ENCODE measurements at places on chromosomes 13 and 19.

GRCh38 chr19:18415178-18415867 is 3.9 kb upstream of the SSBP4 start:
- peak; percentile 85 for DNase-seq

GRCh38 chr19:45279587-45280192 is 28.6 kb downstream of the MARK4 start:
- no peak for DNase-seq

GRCh38 chr13:70380809-70381208 is 272.6 kb upstream of the KLHL1 start:
- no peak for DNase-seq

DNA sequence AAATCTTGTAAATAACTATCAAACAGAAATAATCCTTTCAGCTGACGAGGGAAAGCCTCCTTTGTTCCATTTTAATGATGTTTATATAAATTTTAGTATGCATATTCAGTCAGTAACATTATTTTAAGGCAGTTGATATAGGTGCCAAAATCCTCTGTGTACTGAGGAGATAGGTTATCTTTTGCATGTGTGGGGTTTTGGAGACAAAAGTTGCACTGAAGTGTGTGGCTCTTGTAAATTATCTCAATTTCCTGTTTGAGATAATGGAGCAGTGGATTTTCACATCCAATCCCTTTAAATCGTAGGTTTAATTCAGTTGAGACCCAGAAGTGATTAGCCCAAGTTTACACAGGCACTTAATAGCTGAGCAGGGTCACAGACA is 106.6 kb downstream of the RGCC start:
- peak; percentile 16 for DNase-seq

DNA sequence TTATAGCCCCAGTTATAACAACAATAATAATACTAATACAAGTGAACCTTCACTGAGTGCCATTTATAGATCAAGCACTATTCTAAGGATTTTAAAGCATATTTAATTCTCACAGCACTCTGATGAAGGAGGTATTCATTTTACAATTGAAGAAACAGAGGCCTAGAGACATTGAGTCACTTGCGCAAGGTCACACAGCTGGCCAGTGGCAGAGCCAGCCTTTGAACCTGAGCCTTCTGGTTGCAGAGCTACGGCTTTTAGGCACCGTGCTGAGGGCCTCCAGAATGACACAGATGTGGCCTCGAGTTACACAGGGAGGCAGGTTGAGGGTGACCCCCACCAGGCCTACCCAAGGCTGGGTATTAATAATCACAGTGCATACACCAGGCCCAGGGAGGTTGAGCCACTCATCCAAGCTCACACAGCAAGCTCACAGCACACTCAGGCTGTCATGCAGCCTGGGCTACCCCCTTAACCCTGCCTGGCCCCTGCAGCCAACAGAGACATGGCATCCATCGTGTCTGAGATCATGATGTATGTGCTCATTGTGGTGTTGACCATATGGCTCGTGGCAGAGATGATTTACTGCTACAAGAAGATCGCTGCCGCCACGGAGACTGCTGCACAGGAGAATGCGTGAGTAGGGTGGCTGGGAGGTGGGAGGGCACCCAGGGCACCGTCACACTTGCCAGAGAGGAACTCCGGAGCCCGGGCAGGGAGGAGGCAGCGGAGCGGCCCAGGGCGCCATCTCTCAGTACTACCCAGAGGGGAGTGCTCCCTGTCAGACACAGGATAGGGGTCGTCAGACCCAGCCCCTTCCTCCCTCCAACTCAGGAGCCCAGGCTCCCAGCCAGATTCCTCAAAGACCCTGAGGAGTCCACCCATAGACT is 2.7 kb upstream of the HPN start:
- DNase-seq: no peak

GRCh38 chr13:102190930-102191329 is 210.9 kb downstream of the FGF14 start:
- DNase-seq: no peak

DNA sequence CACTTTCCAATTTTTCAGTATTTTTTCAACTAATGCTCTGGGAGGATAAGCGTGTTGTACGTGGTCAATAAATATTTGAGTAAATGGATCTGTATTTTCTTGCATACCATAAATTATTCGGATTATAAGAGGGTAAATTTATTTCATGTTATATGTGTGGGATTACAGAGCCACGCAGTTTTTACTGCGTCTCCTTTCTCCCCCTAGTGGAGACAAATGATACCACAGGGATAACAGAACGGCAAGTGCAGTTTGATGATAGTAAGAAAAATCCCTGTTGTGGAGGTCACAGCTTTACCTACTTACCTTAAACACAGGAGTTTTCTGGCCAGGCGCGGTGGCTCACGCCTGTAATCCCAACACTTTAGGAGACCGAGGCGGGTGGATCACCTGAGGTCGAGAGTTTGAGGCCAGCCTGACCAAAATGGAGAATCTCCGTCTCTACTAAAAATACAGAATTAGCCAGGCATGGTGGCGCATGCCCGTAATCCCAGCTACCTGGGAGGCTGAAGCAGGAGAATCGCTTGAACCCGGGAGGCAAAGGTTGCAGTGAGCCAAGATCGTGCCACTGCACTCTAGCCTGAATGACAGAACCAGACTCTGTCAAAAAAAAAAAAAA is 16.8 kb downstream of the MBD3L2B start:
- no peak for DNase-seq

GRCh38 chr13:47853236-47853635 is 147.8 kb downstream of the SUCLA2 start:
- peak; percentile 88 for DNase-seq

GRCh38 chr13:53060840-53061490 is 32.4 kb downstream of the OLFM4 start:
- DNase-seq: no peak

GRCh38 chr13:48562296-48563066 is 29.6 kb upstream of the RCBTB2 start:
- no peak for DNase-seq

DNA sequence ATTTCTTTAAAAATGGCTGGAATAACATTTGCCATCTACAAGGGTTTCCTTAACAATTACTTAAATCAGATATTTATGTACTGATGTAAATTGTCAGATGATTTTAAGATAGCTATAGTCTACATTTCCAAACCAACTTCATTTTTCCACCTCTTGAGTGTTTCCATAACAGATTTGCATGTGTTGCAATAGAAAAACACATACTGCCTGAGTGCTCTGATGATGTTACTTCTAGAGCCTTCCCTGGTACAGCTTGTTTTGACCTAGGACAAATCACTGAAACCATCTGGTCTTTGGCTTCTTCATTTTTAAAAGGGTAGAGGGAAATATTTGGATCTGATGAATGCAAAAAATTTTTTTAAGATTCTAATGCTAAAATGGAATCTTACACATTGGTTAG is 245.9 kb downstream of the PCDH9 start:
- DNase-seq: peak; percentile 77

GRCh38 chr13:74027161-74027779 is 106.9 kb downstream of the KLF12 start:
- DNase-seq: no peak

GRCh38 chr13:19023115-19023514 is 158.5 kb downstream of the TUBA3C start:
- no peak for DNase-seq

- no peak for DNase-seq
Measured at GRCh38 chr19:45774765-45775164, 5.7 kb upstream of the SIX5 start.

- no peak for DNase-seq
Measured at GRCh38 chr19:14354445-14354844, 26.8 kb upstream of the ADGRE5 start.

GRCh38 chr13:57353831-57354230 is 186.8 kb downstream of the PRR20E start:
- no peak for DNase-seq
